ENCODE measurements at places on chromosomes 1 and 21.

DNA sequence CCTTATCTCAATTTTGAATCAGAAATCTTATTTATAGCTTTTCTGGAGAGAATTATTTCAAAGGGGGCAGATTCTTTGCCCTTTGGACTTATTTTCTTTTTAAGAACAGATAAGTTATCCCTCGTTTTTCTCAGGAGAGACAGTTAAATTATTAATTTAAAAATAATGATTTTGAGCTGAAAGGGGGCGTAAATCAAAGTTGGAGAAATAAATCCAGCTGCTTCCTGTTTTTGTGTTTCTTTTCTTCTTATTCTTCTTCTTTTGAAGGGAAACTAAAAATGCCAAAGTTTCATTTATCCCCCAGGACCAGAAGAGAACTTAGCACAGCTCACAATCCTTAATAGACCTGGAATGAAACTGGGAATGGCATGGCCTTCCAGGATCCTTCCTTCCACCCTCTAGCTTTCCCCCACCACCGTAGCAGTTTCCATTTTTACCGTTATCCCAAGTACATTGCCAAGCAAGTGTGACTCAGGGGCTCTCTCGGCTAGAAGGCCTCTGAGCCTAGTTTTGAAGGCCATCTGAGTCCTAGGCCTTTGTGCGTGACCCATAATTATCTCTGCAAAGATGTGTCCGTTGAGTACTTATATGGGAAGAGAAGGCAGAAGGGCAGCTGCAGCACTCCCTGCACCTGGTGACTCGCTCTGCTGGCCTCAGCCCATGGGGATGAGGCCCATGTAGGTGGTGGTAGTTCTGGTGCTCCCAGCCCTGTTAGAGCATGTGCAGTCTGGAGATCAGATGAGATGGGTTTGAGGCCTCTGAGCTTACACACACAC, 181.7 kb downstream of the ROR1 start:
- DNase-seq, result no peak

GRCh38 chr1:116492358-116492811, 78.4 kb downstream of the CD58 start:
- no peak for DNase-seq

DNA sequence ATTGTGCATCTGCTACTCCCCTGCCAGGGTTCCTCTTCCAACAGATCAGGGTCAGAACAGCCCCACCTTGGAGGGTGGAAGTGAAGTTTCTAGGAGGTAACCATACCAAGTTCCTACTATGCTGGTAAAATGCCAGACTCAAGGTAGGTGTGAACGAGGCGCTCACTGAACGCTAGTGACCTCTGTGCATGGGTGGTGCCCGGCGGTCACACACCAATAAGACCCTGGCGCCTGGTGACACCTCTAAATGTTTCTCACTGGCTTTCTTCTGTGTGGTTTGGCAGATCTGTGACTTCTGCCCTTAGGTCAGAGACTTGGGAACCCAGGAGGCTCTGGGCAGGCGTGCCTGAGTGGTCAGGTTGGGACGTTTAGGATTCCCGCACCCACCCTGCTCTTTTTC, 55.9 kb downstream of the TMCO4 start:
- no peak for DNase-seq

GRCh38 chr1:207952617-207953542, 42.0 kb upstream of the CD34 start:
- no peak for DNase-seq

Measured in NCI-H1048 (cell line).